ENCODE measurements at places on chromosomes 2 and 18. TPM values are rescaled to one million over a fixed set of nuclear protein-coding genes. Genes with fewer than 3 reads are reported as not detected.

ACMSD gene
- total RNA-seq = not detected

IL1R2 gene
- not detected for total RNA-seq

SERPINB5 gene
- total RNA-seq = not detected

ALPG gene
- total RNA-seq = not detected

CXXC1 gene
- 191 TPM for total RNA-seq

PDCD1 gene
- total RNA-seq = 5.2 TPM

APLF gene
- 4.4 TPM for total RNA-seq

PRSS56 gene
- total RNA-seq = not detected

DYNAP gene
- not detected for total RNA-seq

REG3A gene
- 0.35 TPM for total RNA-seq

SCN2A gene
- not detected for total RNA-seq

TFCP2L1 gene
- 0.18 TPM for total RNA-seq

C2orf80 gene
- not detected for total RNA-seq

GNAL gene
- total RNA-seq = 0.75 TPM

KCNF1 gene
- not detected for total RNA-seq

ACP1 gene
- total RNA-seq = 70.0 TPM

CIDEA gene
- total RNA-seq = not detected

CCDC74A gene
- total RNA-seq = 3.2 TPM

IL18R1 gene
- total RNA-seq = 6.0 TPM

All from T-cell (primary cell).